ENCODE measurements at places on chromosomes 16 and 17. TPM values are rescaled to one million over a fixed set of nuclear protein-coding genes. Genes with fewer than 3 reads are reported as not detected.

SLC46A1 gene
- 3.6 TPM for polyA plus RNA-seq

XYLT1 gene
- polyA plus RNA-seq = 8.7 TPM

TBC1D26 gene
- polyA plus RNA-seq = not detected

SULT1A1 gene
- 3.6 TPM for polyA plus RNA-seq

C16orf54 gene
- polyA plus RNA-seq = 31.0 TPM

DNA sequence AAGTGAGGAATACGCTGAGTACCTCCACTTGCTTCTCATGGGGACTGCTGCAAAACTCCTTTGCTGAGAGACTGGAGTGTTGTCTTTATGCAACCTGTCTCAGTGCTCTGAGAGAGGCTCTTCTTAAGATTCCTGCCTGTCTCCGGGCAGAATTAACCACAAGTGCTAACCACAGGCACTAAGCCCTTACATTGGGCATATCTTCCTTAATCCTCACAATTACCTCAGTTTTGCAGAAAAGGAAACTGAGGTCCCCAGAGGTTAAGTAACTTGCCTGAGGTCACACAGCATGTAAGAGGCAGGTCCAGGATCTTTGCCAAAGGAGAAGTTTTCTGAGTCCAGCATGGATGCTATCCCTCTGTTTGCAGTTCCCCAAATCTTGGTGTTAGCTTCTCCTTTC, 86.0 kb downstream of the GP2 start:
- peaks cover 43% of the 10 kb centered on the region for H3K27me3 ChIP-seq
- H3K4me3 ChIP-seq = no peak overlapping the region
- no peaks in the 10 kb centered on the region for H3K36me3 ChIP-seq
- no peak for DNase-seq
- H3K4me1 ChIP-seq = no peaks in the 10 kb centered on the region

DNA sequence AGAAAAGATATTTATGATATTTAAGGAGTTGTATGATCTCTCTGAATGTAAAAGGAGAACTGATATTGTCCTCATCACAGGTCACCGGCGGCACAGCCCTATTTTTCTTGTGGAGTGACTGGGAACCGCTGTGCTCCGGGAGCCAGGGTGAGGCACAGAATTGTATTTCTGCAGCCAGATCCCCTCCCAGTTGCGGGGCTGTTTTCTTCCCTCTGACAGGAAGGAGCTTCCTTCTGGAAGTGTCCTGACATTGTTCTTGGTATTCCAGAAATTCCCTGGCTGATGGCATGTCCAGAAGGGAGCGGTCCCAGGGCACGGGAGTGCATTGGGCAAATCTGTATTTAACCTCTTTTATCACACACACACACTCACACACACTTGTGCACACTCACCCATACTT, 268.6 kb upstream of the FOXF1 start:
- H3K27ac ChIP-seq = no peak overlapping the region
- no peak overlapping the region for H3K4me3 ChIP-seq
- no peaks in the 10 kb centered on the region for H3K4me1 ChIP-seq

- H3K27me3 ChIP-seq = no peaks in the 10 kb centered on the region
- no peak overlapping the region for H3K27ac ChIP-seq
- peaks cover 30% of the 10 kb centered on the region for H3K36me3 ChIP-seq
- DNase-seq = no peak
Measured at GRCh38 chr17:48382989-48383388, 47.0 kb downstream of the SKAP1 start.

- no peak for DNase-seq
- no peaks in the 10 kb centered on the region for H3K36me3 ChIP-seq
- H3K27me3 ChIP-seq = peaks cover 6% of the 10 kb centered on the region
Measured at GRCh38 chr16:85098565-85098964, 13.7 kb downstream of the CIBAR2 start.

- H3K27me3 ChIP-seq = peaks cover 9% of the 10 kb centered on the region
- no peak overlapping the region for H3K4me3 ChIP-seq
- H3K4me1 ChIP-seq = no peaks in the 10 kb centered on the region
- no peaks in the 10 kb centered on the region for H3K36me3 ChIP-seq
- no peak for DNase-seq
Measured at GRCh38 chr17:28975646-28976045, 24.3 kb upstream of the PHF12 start.

DNA sequence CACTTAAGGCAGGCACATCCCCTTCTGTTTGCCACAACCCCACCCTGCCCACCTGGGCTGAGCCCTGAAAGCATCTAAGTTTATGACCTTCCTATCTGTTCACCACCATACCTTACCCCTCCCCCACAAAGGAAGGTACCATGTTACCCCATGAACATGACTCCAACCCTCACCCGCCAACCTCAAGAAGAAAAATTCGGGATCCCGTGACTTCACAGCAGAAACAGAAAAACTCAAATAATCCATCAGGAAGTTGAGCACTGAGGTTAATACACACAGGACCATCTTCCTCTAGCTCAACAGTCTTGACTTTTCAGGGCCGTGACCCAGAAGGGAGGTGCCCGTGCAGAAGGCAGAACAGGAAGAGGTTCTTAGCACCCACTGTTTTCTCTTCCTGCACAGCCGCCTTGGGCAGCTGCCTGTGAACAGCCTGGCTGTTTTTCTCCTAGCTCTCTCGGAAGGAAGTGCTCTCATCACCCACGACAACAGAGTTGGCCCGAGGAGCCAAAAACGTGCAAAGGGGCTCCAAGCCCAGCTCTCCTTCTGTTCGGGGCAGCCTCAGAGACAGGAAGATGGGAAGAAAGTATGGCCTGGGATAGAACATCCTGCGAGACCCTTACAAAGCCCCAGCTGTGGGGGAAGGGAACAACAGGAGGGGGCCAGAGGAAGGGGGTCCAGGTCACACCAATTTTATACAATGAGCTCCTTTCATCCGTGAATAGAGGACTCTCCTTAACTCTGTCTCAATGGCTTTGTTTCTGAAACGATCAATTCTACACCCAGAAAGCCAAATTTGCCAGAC, 101.1 kb downstream of the XYLT1 start:
- peak overlapping the region; percentile 99 for H3K27ac ChIP-seq
- H3K4me3 ChIP-seq = peak overlapping the region; percentile 92
- peaks cover 4% of the 10 kb centered on the region for H3K36me3 ChIP-seq
- H3K4me1 ChIP-seq = peaks cover 88% of the 10 kb centered on the region
- peak; percentile 83 for DNase-seq

DNA sequence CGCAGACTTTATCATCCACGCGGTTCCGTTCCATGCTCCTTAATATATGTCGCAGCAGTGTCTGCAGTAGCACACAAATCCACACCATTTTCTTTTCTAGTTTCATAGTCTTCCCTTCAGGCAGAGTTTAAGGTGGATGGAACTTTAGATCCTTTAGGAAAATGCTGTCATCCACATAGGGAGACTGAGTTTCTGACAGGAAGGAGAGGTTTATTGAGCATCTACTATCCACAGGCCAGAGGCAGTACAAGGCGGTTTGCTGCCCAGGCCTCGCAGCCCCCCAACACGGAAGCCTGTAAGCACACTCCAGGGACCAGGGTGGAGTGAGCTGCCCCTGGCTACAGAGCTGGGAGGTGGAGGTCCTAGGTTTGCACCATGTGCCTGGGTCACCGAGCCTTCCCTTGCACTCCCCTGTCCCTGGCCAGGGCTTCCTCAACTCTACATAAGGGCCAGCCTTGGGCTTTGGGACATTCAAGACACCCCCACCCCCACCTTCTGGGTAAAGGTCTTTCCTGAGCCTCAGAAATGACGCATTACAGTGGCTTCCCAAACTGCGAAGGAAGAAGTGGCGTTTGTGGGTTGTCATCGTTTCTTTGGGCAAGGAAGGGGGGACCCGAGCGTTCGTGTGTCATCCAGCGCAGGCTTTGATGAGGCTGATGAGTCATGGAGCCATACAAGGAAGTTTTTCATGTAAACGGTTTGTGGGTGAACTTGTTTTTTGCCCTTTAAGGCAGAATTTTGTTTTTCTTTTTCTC, 146.5 kb upstream of the PLCG2 start:
- peak overlapping the region; percentile 47 for H3K27ac ChIP-seq
- H3K27me3 ChIP-seq = no peaks in the 10 kb centered on the region
- H3K4me1 ChIP-seq = peaks cover 26% of the 10 kb centered on the region
- H3K4me3 ChIP-seq = no peak overlapping the region
- H3K36me3 ChIP-seq = no peaks in the 10 kb centered on the region

GRCh38 chr17:69060822-69061221, at the start of gene ABCA9:
TSS of gene ABCA9 (minus strand) at chr17:69060927. CDS start at chr17:69051126, 9,801 bp downstream.
- no peak within 1 kb of the TSS for H3K4me3 ChIP-seq
- no peaks in the 10 kb centered on the region for H3K27me3 ChIP-seq
- no peaks in the 10 kb centered on the region for H3K4me1 ChIP-seq
- DNase-seq = no peak
- no peaks in the 10 kb centered on the region for H3K36me3 ChIP-seq

DNA sequence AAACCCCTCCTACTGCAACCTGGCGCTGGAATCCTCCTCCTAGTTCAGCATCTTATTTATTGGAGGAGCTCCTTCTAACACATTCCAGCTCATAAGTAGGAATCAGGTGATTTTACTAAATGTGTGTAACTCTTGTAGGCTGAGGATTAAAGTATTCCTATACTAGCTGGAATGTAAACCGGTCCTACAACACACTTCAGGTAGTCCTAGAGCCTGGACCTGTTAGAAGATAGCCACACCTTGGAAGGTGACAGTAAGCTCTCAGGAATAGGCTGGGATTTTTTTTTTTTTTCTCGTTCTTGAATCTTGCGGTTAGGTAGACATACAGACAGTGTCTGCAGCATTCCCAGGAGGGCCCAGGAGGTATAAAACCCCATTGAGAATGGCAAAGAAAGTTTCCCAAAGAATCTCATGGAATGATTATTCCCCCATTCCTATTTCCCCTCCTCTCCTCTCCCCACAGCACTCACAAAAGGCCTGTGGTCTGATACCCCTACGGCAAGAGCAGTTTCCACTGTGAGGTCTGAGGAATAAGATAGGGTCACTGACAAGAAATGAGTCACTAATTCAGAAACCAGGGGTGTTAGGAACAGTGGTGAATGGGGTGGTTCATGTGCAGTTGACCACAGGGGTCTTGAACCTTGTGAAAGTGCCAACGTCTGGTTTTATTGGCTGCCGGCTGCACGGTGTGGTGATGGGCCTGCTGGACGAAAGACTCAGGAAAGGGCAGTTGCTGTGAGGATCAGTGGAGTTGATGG, 267.1 kb downstream of the UTP18 start:
- no peaks in the 10 kb centered on the region for H3K36me3 ChIP-seq
- no peaks in the 10 kb centered on the region for H3K4me1 ChIP-seq
- H3K4me3 ChIP-seq = no peak overlapping the region
- no peak overlapping the region for H3K27ac ChIP-seq

GRCh38 chr16:735982-736453, 4.8 kb downstream of the CIAO3 start:
- no peaks in the 10 kb centered on the region for H3K27me3 ChIP-seq
- H3K4me1 ChIP-seq = peaks cover 22% of the 10 kb centered on the region
- no peak overlapping the region for H3K27ac ChIP-seq
- no peaks in the 10 kb centered on the region for H3K36me3 ChIP-seq

GRCh38 chr17:50181144-50181543, 15.3 kb downstream of the SGCA start:
- H3K27me3 ChIP-seq = no peaks in the 10 kb centered on the region
- DNase-seq = no peak
- peaks cover 46% of the 10 kb centered on the region for H3K4me1 ChIP-seq
- H3K36me3 ChIP-seq = no peaks in the 10 kb centered on the region
- no peak overlapping the region for H3K27ac ChIP-seq

GRCh38 chr16:81614654-81615359, 164.3 kb upstream of the PLCG2 start:
- H3K36me3 ChIP-seq = no peaks in the 10 kb centered on the region
- no peak overlapping the region for H3K27ac ChIP-seq

- no peak overlapping the region for H3K4me3 ChIP-seq
- H3K27me3 ChIP-seq = peaks cover 5% of the 10 kb centered on the region
- H3K36me3 ChIP-seq = no peaks in the 10 kb centered on the region
- H3K4me1 ChIP-seq = no peaks in the 10 kb centered on the region
- H3K27ac ChIP-seq = no peak overlapping the region
Measured at GRCh38 chr17:15039366-15039765, 225.8 kb downstream of the PMP22 start.

DNA sequence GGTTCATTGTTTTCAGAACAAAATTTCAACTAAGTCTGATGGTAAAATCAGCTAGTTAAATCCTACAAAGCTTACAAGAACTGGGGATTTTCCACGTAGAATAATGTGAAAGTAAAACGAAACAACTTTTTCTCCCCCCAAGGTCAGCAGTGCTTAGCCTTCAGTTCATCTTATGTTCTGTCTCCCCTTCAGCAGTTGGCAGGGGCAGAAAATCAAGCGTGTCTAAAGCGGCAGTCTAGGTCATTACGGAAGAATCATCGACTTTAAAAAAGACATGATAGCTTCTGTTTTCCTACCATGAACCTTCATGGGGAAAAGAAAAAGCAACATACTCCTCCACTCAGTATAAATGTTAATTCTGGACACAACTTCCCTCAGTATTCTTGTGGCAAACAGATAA, 50.7 kb downstream of the GNA13 start:
- peak overlapping the region; percentile 85 for H3K27ac ChIP-seq
- DNase-seq = peak; percentile 23
- H3K36me3 ChIP-seq = no peaks in the 10 kb centered on the region

DNA sequence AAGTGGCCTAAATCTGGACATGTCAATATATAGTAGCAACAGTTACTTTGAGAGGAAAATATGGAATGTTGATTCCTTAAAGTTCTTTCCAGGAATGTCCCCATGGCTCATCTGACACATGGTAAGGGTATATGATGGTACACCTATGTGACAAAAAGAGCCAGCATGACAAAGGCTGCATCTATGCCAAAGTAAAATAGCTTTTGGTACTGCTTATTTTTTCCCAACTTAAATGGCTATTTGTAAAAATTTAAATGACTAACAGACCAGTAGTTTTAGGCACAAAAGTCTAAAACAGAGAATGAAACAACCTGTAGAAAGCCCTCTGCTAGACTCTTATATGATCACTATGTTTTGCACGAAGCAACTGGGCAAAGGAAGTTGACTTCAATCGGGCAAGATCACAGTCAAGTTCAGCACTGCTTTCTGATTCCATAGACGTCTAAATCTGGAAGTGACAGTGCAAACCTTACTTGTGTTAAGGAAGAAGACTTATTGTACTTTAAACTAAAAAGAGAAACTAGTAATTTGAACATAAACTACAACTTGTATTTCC, 135.1 kb downstream of the SKAP1 start:
- DNase-seq = peak; percentile 2
- H3K27ac ChIP-seq = peak overlapping the region; percentile 90
- H3K36me3 ChIP-seq = no peaks in the 10 kb centered on the region
- no peaks in the 10 kb centered on the region for H3K27me3 ChIP-seq
- peaks cover 16% of the 10 kb centered on the region for H3K4me1 ChIP-seq

GRCh38 chr17:17796787-17797061, 40.1 kb downstream of the SREBF1 start:
- no peak for DNase-seq
- no peaks in the 10 kb centered on the region for H3K36me3 ChIP-seq
- peaks cover 27% of the 10 kb centered on the region for H3K4me1 ChIP-seq
- no peaks in the 10 kb centered on the region for H3K27me3 ChIP-seq
- no peak overlapping the region for H3K27ac ChIP-seq

- H3K4me3 ChIP-seq = no peak overlapping the region
- H3K27ac ChIP-seq = no peak overlapping the region
- no peak for DNase-seq
- H3K36me3 ChIP-seq = no peaks in the 10 kb centered on the region
- peaks cover 7% of the 10 kb centered on the region for H3K4me1 ChIP-seq
Measured at GRCh38 chr16:20811889-20812439, 5.6 kb downstream of the REXO5 start.
